ENCODE measurements at places on chromosomes 13 and 19.

GRCh38 chr13:78595495-78596398 lies 7.6 kb downstream of the POU4F1 start:
- DNase-seq = no peak

DNA sequence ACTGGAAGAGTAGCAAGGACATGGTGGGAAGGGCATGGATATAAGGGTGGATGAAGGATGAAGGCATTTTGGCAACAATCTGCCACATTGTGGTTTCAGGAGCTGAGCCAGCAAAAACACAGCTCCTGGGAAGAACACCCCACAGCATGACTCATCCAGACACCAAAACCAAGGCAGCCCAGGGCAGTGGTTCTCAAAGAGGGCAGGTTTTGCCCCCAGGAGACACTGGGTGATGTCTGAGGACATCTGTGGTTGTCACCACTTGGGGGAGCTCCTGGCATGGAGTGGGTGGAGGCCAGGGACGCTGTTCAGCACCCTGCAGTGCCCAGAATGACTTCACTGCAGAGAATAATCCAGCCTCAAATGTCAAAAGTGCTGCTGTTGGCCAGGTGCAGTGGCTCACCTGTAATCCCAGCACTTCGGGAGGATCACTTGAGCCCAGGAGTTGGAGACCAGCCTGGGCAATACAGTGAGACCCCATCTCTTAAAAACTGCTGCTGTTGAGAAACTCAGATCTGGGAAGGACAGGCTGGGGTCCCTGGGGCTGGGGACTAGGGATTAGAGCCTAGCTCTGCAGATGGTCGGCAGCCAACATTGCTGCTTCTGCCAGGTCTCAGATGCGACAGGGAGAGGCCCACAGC lies 16.1 kb downstream of the ZFR2 start:
- peak; percentile 21 for DNase-seq

GRCh38 chr19:17448131-17448967 lies at the start of gene TMEM221:
TMEM221 (minus strand) TSS chr19:17448668; CDS start chr19:17448462, 206 bp downstream.
- DNase-seq = peak; percentile 41

- DNase-seq = peak; percentile 19
Measured at GRCh38 chr13:39602614-39603366, at the start of gene LHFPL6. LHFPL6 (minus strand) TSS chr13:39603193.

DNA sequence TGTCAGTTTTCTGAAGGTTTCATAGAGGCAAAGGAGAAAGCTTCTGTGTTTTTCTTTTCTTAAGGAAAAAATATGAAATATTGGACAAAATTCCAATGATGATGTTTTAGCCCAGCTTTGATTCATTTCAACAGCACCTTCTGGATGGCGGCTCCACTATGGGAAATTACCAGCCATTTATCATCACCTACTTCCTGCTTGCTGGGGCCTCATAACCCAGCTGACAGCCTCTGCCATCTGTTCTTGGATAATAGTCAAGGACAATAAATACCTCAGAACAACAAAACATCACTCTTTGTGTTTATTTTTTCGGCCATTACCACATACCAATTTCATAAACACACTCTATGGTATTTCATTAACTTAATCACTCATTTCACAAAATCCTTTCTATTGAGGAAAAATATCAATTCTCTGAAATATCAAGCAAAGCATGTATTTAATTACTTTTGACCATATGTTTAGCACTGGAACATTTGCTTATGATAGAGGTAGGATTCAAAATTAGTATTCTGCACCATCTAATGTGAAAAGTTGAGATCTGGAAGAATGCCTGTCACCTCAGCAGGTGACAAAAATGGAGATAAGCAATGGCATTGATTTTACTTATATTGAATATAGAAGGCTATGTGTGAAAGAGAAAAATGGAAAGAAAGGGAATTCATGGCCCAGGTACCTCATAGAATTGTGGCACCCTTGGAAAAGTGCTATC lies 629.7 kb downstream of the LIG4 start:
- no peak for DNase-seq

GRCh38 chr19:16077984-16078758 lies 1.9 kb downstream of the TPM4 start:
- DNase-seq = no peak

GRCh38 chr19:2574971-2575630 lies 99.2 kb downstream of the GADD45B start:
- no peak for DNase-seq

DNA sequence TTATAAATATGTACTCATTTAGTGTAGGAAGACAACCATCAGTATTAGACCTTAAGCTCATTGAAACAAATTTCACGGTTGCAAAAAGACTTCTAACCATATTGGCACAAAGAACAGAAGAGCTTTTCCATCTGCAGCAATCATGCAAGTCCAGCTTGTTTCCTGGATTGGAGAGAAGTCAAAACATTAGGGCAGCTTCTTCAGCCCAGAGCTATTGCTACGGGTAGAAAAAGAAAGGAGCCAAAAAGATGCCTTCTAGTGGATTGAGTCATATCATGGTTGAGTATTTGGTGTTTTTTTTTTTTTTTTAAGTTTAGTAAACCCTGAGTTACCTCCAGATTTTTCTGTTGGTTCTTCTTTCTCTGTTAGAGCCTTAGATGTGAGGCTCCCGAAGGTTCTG lies 99.8 kb downstream of the WDFY2 start:
- DNase-seq = no peak

DNA sequence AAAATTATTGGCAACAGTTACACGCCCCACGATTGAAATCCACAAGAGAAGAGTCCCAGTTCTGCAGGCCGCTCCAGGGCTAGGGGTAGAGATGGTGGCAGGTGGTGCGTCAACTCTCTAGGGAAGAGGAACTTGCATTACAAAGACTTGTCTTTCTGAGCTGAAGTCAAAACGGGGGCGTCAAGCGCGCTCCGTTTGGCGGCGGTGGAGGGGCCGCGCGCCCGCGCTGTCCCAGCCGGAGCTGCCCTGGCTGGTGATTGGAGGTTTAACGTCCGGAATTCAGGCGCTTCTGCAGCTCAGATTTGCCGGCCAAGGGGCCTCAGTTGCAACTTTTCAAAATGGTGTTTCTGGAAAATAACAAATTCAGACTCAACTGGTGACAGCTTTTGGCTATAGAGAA lies 38.9 kb downstream of the SOX1 start:
- no peak for DNase-seq

DNA sequence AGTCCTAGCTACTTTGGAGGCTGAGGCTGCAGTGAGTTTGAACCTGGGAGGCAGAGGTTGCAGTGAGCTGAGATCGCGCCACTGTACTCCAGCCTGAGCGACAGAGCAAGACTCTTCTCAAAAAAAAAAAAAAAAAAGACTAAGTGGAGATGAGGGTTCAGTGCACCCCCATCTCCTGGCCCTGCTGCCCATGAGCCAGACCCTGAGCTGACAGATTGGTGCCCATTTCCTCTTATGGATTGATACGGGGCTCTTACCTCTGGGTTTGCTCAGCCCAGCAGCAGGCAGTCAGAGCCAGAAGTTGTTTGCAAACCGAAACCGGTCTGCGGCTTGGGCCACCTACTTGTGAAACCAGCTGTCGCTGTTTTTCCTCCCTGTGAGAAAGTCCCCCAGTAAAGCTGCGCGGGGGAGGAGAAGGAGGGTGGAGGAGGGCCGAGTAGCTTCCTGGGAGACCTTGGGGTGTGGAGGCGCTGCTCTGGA lies 36.9 kb downstream of the ARRDC2 start:
- DNase-seq = peak; percentile 77

DNA sequence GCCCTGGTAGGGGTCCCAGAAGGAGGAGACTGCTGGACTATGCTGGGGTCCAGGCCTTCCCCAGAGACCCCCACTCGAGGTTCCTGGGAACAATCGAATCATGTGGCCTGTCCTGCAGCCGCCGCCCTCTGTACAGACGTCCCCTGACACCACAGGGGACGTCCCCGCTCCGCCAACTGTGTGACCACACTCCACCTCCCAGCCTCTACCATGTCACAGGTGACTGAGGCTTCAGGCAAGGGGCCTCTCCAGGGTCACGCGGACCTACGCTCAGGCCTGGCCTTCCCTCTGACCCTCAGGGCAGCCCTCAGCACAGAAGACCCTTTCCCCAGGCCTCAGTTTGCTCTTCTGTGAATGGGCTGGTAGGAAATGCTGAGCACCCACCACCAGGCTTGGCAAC lies 13.1 kb upstream of the TMEM161A start:
- no peak for DNase-seq
